ENCODE measurements at places on chromosomes 12 and 14.

- DNase-seq: no peak
These were observed 32.8 kb upstream of the RERG start for GRCh38 chr12:15253990-15254389.

DNA sequence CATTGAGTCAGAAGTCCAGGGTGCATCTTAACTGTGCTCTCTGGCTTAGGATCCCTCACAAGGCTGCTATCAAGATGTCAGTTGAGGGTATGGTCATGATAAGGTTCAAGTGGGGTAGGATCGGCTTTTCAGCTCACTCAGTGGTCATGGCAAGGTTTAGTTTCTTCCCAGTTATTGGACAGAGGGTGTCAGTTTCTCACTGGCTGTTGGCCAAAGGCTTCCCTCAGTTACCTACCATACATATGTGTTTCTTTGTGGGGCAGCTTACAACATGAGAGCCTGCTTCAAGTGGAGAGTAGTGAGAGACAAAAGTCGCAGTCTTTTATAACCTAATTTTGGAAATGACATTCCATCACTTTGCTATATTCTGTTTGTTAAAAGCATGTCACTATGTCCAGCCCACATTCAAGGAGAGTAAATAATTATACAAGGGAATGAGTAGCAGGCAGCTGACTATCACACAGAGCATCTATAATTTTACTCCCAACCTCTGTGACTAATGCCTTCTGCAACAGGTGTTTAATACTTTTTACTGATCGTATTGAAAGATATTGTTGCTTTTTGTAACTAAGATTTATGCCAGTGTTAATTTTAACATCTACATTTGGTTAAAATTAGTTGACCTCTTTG lies 572.8 kb upstream of the FBXO33 start:
- no peak for DNase-seq

DNA sequence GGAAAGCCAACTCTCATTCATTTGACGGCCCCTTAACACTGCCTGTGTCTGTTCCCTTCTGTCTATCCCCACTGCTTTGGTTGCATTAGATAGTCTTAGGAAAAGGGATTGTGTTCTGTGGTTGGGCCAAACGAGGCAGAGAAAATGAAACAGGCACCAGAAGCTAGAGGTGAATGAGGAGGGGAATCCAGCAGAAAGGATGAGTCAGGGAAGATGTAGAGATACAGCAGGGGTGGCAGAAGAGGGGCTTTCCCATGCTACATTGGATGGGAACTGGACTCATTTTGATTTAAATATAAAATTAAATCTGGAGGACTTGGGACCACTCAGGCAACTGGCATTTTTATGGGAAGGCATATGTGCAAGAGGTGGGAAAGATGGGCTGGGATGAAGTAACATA lies 43.3 kb downstream of the OTOGL start:
- no peak for DNase-seq

GRCh38 chr14:68695856-68696255 lies 97.0 kb downstream of the ZFP36L1 start:
- no peak for DNase-seq

DNA sequence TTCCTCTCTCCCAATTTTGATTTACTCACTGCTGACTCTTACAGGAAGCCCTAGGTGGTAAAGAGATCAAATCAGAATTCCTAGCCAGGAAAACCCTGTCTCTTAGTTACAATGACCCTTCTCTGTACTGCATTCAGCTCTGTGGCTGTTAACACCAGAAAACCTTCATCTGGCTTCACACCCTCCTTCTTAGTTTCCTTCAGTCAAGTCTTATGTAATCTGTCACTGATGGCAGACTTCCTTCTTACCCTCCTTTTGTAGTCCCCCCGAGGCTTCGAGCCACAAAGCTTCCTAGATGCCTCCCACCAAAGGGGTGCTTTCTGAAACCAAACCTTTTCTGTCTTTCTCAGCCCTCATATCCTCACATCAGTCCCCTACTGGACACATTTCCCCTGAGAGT lies 16.5 kb downstream of the NGDN start:
- no peak for DNase-seq

All from NCI-H2029 treated with DMSO at 0.1 percent for 48 hours (cell line).